ENCODE measurements at places on chromosomes 13 and 19. TPM values are rescaled to one million over a fixed set of nuclear protein-coding genes. Genes with fewer than 3 reads are reported as not detected.
A peak's percentile ranks its signal among the peaks of the same experiment; 100 is the strongest.

DNA sequence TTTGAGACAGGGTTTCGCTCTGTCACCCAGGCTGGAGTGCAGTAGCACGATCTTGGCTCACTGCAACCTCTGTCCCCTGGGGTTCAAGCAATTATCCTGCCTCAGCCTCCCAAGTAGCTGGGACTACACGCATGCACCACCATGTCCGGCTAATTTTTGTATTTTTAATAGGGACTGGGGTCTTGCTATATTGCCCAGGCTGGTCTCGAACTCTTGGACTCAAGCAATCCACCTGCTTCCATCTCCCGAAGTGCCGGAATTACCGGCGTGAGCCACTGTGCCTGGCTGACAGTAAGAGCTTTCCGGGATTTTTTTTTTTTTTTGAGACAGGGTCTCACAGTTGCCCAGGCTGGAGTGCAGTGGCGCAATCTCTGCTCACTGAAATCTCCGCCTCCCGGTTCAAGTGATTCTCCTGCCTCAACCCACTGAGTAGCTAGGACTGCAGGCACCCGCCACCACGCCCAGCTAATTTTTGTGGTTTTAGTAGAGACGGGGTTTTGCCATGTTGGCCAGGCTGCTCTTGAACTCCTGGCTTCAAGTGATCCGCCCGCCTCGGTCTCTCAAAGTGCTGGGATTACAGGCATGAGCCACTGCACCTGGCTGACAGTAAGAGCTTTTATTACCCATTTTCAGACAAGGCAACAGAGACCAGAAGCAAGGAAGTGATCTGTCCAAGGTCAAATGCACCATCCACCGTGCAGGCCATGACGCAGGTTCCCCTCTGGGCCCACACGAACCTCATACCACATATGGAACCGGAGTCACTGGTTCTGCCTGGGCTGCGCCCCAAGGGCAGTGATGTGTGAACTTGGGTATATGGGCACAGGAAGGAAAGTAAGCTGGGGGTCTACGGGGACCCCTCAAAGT is 21.0 kb downstream of the RFX1 start:
- DNase-seq, result no peak

GRCh38 chr19:29411113-29411581 is 114.6 kb upstream of the VSTM2B start:
- no peak for DNase-seq

LRRC4B gene
- not detected for total RNA-seq

DNA sequence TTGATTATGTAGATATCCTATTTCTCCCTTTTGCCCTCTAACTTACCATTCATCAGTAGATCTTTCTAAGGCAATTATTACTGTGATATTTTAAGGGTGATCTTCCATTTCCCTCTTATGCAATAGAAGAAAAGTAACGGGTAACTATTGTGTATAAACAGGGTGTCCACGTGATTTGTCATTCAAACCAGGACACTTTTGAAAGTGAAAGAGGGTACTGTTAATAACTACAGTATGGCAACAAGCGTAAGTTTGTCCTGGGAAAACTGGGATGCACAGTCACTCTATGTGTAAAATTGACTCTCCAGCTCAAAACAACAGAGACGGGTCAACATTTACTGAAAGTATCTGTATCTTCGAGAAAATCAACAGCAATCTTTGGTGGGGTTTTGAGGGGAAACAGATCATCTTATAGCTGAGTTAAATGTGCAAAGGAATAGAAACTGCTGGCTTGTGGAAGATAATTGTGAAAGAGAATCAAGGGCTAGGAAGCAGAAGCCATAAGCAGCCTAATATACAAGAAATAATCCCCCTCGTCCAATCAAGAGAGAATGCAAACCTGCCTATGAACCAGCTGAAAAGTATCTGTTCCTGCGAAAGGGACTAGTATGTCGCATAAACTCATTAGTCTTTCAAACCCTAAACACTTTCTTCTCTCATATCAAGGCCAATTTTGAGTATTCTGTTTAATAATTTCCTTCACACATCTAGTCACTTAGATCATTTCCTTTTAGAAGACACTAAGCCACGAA is 126.7 kb downstream of the FOXO1 start:
- DNase-seq, result no peak

- no peak for DNase-seq
Measured at GRCh38 chr13:75555836-75556235, 6.2 kb downstream of the UCHL3 start.

DNA sequence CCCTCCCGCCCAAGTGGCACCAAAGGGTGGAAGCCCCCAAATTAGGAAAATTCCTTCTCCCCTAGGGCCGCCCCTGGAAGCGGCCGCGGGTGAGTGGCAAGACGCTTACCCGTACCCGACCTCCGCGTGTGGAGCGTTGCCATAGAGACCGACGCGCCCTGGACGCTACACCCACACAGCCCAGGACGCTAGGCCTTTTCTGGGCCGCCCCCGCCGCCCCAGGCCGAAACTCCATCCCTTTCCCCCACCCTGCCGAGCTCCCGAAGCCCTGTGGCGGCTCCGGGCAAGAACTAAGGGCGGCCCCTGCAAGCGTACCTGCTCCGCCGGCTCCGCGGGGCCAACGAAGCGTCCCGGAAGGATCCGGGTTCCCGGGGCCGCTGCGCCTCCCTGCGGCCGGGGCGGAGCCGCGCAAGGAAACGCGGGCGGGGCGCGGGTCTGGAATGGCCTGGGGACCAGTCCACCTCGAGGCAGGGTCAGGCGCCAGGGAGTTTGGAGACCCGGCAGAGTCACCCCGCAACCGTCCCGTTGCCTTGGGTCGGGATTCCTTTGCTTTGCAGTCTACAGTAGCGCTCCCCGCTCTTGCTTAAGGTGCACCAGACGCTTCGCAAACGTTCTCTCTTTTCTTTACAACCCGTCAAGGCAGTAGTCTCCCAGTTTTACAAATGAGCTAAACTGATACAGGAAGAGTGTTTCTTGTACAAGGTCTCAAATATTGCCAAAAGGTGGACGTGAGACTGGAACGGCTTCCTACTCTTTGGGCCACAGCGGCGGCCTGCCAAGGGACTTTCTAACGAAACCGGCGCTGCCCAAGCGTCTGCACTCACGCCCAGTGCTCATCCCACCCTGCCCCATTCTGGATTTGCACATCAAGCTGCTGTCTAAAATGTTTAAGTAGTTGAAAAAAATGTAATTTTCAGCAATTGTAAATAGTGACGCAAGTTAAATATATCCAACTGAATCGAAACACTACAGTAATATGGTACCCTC is at the start of gene NEK5:
TSS of gene NEK5 (minus strand) at position 360 of the 987 bp plus-strand sequence. CDS start 1,591 bp downstream, outside the sequence.
- peak; percentile 35 for DNase-seq
